ENCODE measurements at places on chromosomes 16 and 17. TPM values are rescaled to one million over a fixed set of nuclear protein-coding genes. Genes with fewer than 3 reads are reported as not detected.

DNA sequence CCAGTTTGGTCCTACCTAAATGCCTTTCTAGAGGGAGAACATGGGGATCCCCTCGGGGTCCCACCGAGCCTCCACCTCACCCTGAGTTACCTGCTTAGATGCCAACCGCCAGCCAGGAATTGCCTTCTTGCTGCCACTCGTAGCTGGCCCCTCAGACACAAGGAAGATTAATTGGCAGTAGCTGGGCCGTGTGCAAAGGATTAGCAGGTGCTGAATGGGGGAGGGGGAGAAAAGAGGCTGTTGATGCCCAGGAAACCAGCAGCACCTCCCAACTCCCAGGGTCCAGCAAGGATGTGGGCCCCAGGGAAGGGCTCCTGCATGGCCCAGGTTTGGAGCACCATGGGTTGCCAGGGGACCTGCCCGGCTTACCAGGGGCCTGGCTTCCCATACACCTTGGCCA lies at the start of gene CNGB1:
TSS of gene CNGB1 (minus strand) at position 159 of the 400 bp plus-strand sequence. CDS start 3,842 bp downstream, outside the sequence.
- DNase-seq = no peak

DNA sequence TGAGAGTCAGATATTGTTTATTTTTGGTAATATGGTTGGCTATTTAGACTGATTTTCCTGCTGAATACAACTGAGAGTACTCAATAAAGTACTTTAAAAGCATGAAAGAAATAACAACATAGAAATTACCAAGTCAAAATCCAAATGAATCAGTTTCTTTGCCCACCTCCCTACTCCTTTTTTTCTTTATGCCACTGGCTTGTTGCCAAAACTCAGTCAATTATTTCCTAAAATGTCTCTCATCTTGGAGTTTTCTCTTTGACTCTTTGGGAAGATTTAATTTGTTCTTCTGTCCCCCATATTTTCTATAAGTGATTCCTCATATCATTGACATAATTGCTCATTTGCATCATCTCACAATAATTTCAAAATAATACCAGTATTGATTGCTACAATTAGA lies 2.6 kb upstream of the OMG start:
- DNase-seq = no peak

- peak; percentile 87 for DNase-seq
These were observed 384.9 kb downstream of the GRIN2A start for GRCh38 chr16:9797306-9797705.

GRCh38 chr17:81561494-81561885 lies 9.3 kb upstream of the FAAP100 start:
- peak; percentile 75 for DNase-seq

- DNase-seq = peak; percentile 47
These were observed 17.7 kb downstream of the RAI1 start for GRCh38 chr17:17698869-17699351.

DNA sequence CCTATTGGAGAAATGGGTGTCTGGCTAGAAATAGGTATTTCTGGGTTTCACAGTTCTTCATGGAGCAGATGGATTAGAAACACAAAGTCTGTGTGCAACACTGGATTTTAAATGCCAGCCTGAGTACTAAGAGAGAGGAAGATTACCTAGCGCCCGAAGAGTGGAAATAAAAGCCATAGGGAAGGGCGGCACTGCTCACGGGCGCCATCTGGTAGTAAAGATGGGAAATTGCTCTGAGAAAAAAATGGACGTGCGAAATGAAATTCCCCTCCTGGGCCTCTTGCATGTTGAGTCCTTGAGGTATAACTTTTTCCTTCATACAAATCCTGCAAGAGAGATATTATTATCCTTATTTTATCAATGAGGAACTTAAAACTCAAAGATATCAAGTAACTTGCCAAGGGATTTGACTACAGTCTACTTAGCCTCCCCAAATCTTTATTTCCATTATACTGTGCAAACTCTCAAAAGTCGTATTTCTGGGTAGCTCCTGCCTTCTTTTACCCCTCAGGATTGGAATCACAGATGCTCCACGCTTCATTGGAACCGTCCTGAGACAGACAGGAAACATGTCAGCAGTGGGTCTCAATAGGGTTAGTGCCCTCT lies 72.8 kb downstream of the MMD start:
- peak; percentile 46 for DNase-seq

DNA sequence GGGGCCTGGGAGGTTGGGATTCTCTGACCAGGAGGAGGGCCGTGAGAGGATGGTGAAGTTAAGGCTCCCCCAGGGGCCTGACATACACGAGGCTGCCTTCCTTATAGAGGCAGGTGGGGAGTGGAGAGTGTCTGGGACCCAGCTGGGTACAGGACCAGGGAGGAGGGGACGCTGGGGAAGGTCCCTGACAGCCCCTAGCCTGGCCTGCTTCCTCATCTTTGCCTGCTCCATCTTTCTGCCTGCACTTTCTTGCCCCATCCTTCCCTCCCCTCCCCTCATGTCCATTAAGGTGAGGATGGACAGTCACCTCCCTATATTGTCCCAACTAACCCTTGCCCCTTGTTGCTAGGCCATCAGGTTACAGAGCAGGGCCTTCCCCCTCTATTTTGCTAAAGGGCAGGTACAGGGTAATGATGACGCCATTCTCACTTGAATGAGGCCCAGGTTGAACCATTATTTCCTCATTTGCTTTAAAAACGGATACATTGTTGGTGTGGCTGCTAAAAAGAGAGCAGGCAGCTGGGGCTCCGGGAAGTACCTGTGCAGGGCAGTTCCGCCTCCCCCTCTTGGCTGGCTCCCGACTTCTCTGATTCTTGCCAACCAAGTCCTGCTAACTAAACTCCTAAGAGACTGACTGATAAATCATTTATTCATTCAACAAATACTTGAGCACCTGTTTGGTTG lies 1.3 kb downstream of the C17orf99 start:
- no peak for DNase-seq

DNA sequence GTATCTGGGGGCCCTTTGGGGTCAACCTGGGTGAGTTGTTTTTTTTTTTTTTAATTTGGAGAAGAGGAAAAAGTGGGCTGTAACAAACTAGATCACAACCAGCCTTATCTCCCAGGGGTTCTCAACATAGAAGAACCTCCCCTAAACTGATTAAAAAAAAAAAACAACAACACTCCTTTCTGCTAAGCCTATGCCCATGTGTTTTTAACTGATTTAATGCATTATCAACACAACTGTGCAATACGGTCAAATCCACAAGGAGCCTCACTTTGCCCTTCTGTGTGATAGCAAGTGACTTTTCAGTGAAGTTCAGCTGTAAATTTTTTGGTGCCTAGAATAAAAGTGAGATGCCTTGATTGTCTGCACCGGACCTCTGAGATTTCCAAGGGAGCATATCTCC lies 646 bp downstream of the MYH11 start:
- no peak for DNase-seq

GRCh38 chr17:35726953-35727460 lies 4.4 kb upstream of the RASL10B start:
- DNase-seq = no peak

GRCh38 chr16:57179215-57179828 lies 6.5 kb downstream of the PSME3IP1 start:
- DNase-seq = no peak

DNA sequence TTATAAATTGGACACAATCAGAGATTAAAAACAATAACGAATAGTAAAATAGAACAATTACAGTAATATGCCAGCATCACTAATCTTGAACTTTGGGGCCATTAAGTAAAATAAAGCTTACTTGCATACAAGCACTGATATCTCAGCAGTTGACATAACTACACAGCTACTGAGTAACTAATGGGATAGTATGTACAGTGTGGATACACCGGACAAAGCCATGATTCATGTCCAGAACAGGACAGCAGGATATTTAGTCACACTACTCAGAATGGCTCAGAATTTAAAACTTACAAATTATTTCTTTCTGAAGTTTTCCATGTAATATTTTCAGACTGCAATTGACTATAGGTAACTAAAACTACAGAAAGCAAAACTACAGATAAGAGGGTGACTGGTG lies 427.5 kb downstream of the CDH13 start:
- no peak for DNase-seq

The C16orf95 gene
- 22.8 TPM for total RNA-seq

The TP53TG3D gene
- not detected for total RNA-seq
